Sciatic nerve (tissue), 2 donors: ENCODE measurements at places on chromosomes 7 and 10.

DNA sequence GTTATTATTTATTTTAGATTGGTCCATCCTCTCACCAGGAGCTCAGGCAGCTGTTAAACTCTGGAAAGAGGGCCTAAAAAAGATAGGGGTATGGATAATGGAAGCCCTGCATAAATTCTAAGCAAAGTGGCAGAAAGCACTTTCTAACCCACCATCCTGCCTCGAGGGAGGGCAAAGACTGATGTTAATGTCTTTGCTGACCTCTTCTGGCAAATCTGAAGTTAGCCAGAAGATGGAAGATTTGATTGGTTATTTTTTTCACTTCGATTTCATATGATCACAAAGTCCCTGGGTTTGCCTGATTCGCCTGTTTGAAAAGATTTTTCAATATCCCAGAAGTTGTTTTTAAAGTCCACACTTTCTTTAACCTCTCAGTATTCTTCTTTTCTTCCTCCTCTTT lies 24.8 kb downstream of the OR9A2 start:
- no peak for DNase-seq

DNA sequence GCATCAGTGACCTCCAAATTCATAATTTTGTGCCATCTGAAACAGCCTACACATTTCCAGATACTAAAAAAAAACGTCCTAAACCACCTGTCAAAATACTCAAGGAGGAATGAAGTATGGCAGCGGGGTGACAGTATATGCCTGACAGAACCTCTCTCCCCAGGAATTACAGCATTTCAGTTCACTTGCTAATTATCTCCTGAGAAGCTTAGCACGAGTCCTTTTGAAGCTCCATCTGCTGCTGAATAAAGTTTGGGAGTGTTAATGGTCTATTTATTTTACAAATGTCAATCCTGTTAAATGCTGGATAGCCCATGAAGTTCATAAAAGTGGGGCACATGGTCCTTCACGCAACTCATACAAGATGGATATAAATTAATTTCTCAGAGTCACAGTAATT lies 29.4 kb upstream of the ANLN start:
- no peak for DNase-seq

DNA sequence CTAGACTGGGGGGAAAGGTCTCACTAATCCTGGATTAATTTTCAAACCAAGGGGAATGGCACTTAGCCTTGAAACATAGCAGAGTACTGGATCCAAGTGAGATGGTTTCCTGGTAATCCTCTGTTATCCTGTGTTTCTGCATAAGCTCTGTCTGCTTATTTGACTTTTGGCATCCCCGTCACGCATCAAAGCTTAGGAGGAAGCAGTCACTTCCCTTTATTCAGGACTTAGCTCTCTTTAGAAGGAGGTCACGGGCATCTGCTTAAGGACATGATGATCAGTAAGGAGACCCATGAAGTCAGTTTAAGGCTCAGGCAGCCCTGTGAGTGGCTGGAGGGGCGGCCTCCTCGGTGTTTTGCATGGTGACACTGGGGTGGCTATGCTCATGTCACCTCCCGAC lies 30.0 kb downstream of the TSPAN15 start:
- DNase-seq = no peak

GRCh38 chr7:81462672-81463071 lies 307.2 kb downstream of the HGF start:
- no peak for DNase-seq

DNA sequence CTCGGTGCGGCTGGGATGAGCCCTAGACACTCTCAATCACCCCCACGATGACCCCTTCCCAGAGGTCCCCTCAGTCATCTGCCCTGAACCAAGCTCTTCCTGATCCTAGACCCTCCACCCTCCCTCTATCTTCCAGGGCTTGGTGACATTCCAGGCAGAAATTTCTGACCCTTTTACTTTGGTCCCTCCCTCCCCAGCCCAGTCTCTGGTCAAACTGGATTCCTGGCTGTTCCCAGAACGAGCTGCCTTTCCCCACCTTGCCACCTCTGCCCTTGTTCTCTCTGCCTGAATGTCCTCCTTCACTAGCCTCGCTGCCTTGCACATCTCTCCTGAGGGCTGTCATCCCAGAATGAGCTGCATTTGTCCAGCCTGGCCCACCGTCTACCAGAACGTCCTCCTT lies 1.3 kb upstream of the CLDN4 start:
- no peak for DNase-seq

DNA sequence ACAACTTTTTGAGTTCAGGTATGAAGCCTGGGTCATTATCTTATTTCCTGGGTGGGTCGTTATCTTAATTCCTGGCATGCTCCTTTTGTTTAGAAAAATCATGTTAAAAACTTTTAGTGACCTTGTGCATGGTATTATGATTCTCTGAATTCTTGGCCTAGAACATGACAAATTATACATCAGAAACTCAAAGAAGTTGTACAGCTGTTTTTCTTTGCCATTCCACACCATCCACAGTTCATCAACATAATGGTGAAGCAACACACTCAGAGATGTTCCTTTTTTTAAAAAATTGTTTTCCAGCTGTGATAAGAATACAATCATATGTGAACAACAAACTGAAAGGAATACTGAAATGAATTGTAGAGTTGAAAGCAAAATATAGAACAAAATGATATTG lies 149.2 kb upstream of the SEMA3D start:
- no peak for DNase-seq

DNA sequence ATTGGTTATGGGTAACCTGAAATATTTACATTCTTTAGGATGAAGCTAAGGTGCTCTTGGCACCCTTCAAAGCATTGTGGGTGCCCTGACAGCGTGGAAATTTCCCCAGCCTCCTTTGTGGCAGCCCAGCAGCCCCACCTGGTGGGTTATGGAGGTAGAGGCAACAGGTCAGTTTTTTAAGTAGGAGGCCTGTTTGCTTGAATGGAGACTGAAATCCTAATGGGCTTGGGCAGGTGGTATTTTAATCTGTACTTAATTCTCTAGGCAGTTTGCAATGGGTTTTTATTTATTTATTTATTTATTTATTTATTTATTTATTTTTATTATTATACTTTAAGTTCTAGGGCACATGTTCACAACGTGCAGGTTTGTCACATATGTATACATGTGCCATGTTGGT lies 139.4 kb downstream of the EPC1 start:
- DNase-seq = no peak

DNA sequence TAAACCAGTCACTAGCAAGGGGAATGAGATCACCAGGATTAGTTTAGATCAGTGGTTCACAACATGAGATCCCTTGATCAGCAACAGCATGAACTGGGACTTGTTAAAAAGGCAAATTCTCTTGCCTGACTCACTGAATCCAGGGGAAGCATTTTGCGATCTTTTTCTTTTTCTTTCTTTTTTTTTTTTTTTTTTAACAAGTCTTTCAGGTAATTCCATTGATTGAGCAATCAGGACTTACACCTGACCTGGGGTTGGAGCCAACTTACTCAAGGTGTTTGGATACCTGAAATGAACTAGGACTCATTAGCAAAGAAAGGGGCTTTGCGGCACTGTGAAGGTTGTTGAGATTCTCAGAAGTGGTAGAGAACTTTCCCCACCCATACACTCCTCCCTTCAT lies 47.1 kb upstream of the PRR15 start:
- no peak for DNase-seq

DNA sequence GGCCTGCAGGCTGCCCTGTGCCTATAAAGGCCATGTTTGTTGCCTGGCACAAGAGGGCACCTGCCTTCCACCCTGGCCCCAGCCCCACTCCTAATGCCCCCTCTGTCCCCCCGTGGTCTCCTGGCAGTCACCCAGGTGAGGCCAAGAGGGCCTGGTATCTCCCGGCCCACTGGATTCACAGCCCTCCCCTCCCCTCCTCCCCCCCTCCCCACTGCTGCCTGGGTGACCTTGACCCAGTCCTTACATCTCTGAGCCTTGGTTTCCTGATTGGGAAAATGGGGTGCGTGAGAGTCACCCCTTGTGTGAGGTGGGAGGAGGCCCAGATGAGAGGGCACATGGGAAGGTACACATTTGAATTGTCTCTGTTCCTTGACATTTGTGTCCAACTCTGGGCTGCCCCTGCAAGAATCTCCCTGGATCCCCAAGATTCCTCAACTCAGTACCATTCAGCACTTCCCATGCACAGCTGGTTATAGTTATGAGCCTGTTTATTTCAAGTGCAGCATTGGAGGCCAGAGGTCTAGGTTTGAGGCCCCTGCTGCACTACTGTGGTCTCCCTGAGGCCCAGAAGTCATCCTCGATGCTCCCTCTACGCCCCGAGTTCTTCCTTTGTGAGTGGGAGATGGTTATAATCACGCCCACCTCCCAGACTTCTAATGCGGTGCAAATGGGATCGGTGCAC lies 58.9 kb downstream of the TMEM270 start:
- DNase-seq = no peak

DNA sequence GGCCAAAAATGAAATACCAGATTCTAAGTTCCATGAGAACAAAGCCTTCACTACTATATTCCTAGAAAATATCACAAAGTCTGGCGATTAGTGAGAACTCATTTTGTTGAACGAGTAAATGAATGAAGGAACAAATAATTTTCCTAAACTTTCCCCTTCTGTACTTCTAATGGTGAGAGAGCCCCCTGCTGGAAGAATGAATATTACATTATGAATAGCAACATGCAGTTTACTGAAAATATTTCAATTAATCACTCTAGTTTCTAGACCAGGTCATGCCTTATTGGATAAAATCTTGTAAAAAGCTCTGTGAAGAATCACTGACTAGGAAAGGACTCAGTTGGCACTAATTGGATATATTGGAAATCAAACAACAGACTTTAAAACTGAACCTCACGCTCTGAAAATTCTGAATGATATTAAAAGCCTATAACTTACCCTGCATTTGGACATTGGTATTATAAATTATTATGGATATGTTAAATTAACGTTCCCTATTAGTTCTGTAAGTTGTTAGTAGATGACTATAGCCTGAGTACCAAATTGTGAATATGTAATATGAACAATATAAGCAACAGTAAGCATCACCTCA lies 32.4 kb upstream of the MTPN start:
- no peak for DNase-seq

GRCh38 chr10:131363416-131363815 lies 51.9 kb upstream of the TCERG1L start:
- DNase-seq = no peak

DNA sequence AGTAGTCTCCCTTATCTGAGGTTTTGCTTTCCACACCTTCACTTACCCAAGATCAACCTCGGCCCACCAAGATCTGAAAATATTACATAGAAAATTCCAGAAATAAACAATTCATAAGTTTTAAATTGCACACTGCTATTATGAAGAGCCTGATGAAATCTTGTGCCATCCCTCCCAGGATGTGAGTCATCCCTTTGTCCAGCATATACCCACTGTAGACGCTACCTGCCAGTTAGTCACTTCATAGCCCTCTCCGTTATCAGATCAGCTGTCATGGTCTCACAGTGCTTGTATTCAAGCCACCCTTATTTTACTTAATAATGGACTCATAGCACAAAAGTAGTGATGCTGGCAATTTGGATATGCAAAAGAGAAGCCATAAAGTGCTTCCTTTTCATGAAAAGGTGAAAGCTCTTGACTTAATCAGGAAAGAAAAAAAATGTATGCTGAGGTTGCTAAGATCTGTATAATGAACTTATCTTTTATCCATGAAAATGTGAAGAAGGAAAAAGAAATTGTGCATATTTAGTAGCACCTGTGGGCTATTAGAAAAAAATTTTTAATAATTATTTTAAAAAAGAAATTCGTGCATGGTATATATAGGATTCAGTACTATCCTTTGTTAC lies 9.8 kb upstream of the MRPS16 start:
- no peak for DNase-seq

DNA sequence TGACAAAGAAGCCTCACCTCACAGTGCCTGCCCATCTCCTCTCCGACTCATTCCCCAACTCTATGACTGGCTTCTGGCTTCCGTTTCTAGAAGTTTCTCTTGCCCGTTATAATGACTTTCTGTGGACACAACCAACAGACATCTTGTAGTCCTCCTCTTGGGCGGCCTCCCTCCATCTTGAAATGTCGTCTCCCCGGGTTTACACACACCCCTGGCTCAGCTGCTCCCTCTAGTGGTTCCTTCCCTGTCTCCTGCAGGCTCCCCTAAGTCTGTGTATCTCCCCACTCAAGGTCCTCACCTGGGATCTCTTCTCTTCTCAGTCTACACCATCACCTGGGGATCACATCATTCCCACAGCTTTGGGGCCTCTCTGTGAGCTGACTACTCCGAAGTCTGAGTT lies 123.4 kb upstream of the NEBL start:
- DNase-seq = no peak

- DNase-seq = no peak
Observed at GRCh38 chr7:88465600-88465999, 158.9 kb upstream of the STEAP4 start.

- no peak for DNase-seq
Observed at GRCh38 chr10:34024693-34025425, 690.4 kb upstream of the NRP1 start.

DNA sequence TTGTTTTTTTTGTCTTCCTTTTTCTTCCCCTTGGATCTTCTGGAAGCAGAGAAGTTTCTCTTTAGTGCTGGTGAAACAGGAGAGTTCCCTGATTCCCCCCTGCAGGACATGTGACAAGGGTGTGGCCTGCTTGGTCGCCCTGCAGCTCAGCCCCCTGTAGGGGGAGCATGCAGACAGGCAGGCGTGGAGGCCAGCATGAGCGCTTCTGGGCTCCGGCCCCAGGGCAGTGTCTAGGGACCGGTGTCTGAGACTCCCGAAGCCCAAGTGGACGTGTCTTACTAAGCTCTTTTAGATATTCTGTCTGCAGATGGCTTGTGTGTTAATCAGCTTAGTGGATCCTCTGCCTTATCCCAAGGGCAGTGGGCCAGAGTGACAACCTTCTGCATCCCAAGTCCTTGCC lies 26.1 kb downstream of the PRSS58 start:
- DNase-seq = no peak

GRCh38 chr7:147539685-147540084 lies 1050.9 kb upstream of the C7orf33 start:
- DNase-seq = no peak

- DNase-seq = no peak
Observed at GRCh38 chr7:105816266-105816843, 60.0 kb downstream of the ATXN7L1 start.

DNA sequence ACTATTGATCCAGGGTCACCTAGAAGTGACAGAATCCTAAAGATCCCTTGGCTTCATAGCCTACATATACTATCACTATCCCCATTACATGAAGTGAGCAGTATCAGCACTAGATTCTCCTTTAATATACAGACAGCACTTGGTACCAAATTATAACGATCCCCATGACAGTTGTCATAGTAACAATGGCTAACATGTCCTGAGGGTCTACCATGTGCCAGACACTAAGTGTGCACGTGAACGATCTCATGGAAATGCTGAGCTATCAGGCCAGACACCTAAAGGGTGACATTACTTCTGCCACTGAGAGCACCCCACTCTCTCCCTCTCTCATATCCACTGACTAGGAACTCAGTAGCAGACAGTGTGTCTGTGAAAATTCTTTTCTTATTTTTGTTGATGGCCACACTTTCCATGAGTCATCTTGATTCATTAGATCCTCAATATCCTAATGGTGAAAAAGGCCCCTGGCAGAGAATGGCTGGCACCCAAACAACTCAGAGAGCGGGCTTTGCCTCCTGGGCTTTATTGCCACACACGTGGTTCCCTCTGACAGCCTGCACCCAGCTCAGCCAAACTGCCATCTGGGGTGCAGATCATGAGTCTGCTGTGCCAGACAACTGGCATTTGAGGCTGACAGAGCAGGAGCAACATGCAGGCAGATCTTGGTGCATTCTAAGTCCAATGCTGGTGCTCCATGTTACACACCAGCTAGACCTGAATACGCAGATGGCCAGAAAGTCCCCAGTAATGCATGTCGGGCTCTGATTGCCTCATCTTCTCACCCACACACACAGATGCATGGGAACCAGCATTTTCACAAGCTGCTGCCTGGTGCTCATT lies 176.3 kb downstream of the DGKI start:
- DNase-seq = no peak
